ENCODE measurements at places on chromosomes 1 and 21.

DNA sequence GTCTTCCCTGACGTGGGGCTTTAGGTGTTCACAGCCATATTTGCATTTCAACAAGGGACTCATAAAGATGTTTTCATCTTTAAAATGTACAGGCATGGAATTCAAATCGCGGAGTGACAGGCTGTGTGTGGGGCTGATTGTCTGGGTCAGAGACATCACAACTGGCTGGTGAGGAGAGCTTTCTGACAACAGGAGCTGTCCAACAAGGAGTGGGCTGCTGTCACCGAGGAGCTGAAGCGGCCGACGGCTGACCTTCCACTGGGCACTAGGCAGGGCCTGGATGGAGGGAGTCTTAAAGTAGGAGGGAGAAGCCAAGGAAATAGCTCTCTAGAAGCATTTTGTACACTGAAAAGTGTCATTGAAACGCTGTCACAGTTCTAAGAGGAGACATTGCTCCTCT is 30.5 kb upstream of the SCMH1 start:
- DNase-seq: no peak

DNA sequence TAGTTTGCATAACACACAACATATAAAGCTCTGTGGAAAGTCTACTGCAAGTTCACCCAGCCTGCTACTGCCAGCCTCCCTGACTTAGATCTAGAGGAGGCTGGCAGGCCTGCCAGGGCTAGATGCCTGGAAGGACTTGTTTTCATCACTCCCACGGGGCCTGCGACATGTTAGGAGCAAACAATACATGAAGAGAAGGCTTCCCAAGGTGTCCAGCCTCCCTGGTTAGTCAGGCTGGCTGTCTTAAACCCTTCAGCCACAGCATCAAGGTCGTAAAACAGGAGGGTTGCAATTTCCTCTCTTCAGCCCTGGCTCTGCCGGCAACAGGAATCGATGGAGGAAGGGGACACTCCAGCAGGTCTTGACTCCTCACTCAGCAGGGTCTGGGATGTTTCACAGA is 104.5 kb downstream of the NGF start:
- DNase-seq: no peak

DNA sequence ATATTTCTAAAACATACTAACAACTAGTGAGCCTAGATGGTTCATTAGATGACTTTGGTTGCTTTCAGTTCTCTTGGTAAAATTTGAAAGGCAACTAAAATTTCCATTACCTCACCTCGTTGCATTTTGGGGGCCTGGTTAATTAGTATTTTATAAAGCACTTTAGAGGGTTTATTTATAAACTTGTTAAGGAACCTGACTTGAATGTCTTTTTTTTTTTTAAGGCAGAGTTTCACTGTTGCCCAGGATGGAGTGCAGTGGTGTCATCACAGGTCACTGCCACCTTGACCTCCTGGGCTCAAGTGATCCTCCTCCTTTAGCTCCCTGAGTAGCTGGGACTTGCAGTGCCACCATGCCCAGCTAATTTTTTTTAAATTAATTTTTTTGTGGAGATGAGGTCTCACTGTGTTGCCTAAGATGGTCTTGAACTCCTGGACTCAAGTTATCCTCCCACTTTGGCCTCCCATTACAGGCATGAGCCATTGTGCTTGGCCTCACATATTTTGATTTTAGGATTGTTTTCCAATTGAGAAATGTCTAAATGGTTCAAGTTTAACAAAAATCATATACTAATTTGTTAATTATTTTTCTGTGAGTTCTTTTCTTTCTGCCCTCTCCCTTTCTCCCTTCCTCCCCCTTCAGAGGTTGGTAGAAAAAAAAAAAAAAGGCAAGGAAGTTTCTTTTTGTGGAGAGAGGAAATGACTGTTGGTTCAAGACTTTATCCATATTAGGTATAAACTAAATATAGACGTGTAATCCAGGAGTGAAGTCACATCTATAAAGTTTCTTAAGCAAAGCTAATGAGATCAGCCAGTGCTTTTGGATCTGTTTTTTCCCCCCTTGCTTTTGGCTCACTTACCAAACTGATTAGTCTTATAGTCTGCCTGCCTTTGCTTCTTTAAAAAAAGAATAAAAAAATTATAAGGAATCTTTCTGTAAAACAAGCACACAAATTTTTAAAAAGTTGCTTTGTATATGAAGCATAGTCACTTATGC is 24.7 kb downstream of the CLIC4 start:
- peak; percentile 97 for DNase-seq

DNA sequence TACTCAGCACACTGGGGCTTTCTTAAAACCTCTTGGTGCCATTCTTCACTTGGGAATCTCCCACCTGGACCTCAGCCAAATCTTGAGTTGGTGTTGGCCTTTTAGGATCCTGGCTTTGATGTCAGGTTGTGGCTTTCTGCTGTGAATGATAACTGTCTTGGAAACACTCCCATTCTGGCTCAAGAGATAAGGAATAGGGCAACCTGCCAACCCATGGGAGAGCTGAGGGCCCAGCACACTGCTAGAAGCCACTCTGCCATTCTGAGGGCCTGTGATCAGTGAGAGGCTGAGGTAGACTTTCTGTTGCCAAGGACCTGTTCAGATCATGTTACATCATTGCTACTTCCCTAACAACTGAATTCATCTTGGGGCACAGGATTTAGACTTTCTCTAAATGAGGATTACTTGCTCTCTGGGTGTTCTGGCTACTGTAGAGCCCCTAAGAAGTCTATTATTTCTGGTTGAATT is 45.8 kb downstream of the TTC39A start:
- DNase-seq: no peak

GRCh38 chr1:28370239-28371009 is 884 bp downstream of the PHACTR4 start:
- DNase-seq: peak; percentile 67

DNA sequence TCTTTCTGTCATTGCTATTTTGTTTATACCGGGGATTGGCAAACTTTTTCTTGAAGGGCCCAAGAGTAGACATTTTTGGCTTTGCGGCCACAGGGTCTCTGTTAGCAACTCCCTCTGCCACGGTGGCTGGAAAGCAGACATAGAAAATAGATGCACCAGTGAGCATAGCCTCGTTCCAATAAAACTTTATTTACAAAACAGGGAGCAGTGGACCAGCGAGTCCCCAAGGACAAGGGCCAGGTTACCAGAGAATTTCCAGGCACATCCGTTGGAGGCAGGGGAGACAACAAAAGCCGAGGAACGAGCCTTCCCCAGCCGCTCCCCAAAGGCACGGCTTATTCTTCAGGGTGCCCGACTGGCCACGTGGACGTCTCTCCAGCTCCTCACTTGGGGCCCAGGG is 26.5 kb downstream of the FAAP20 start:
- DNase-seq: no peak

GRCh38 chr1:6861075-6861724 is 75.9 kb downstream of the CAMTA1 start:
- no peak for DNase-seq

- no peak for DNase-seq
Observed at GRCh38 chr21:44889625-44890337, 16.3 kb upstream of the PTTG1IP start.

DNA sequence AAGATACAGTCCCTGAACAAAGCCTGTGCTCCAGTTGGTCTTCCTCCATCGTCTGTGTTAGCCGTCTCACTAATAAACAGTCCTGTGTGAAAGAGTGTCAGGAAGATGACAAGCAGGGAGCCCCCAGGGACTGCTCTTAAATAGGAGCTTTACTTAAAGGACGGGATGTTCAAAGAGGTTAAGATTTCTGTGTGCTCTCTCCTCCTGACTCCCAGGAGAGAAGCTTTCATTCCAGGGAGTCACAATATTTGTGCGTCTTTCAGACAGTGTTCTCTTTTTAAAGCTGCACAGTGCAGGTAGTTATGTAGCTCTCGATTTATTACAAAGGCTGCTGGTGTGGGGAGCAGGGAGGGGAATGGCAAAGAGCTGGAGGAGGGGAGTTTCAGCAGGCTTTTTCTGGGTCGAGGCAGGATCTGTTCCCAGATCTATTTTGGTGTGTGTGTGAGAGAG is 43.5 kb downstream of the STYXL2 start:
- peak; percentile 18 for DNase-seq

DNA sequence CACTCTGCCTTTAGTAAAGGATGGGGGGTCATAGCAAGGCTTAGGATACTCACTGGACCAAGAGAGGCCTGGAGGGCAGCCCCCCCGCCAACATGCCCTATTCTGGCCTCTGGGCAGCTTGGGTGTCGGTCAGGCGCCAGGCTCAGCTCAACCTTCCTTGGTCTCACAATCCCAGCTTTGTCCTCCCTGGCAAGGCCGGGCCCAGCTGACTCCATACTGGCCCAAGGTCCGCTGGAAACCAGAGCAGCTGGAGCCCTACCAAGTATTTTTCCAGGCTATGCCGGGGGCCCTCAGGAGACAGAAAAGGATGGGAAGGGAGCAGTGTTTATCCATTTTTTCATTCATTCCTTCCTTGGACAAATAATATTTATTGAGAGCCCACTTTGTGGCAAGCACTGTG is 6.2 kb downstream of the FBXO2 start:
- DNase-seq: no peak

GRCh38 chr1:225454733-225455132 is 26.9 kb upstream of the LBR start:
- peak; percentile 91 for DNase-seq

DNA sequence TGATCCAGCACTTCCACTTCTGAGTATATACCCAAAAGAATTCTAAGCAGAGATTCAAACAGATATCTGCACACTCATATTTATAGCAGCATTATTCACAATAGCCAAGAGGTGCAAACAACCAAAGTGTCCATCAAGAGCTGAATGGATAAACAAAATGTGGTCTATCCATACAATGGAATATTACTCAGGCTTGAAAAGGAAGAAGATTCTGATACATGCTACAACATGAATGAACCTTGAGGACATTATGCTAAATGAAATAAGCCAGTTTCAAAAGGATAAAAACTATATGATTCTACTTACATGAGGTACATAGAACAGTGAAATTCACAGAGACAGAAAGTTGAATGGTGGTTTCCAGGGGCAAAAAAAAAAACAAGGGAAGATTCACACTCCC is 88.9 kb downstream of the CCDC185 start:
- DNase-seq: no peak

DNA sequence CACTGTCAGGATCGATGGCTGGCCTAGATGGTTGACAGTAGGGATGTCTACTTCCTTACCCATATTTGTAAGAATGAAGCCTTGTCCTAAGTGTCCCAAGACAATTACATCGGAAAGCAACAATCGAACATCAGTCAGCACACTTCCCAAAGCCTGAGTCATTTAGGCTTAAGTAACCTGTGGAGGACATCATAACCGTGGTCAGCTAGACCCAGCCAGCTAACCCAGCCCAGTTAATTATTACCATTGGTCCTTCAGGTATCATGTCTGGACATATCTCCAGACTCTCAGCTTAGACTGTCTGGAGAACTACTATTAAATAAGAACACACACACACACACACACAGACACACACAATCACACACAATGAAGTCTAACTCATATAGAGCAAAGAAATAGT is 264.7 kb downstream of the TRABD2B start:
- DNase-seq: no peak

DNA sequence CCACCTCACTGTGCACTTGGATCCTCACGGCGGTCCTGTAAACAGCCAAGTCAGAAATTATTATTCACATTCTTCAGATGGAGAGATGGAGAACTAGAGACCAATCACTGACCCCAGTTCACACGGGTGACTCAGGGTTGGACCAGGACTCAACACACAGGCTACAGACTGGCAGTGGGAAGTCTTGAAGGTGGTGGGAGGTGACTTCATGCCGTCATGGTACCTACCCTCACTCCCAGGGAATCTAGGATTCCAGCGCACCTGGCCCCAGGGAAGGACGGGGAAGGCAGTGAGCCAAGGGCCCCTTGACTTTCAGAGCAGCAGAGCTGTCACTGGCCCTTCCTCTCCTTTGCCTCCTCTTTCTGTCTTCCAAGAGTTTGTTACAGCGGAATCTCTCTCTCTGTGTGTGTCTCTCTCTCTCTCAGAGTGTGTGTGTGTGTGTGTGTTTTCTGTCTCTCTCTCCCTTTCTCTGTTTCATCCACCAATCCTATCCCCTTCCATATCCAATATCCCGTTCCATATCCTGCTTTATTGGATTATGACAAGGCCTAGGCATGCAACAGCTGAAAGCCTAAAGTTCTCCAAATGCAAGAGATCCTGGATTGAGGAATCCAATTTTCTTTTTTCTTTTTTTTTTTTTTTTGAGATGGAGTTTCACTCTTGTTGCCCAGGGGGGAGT is 11.7 kb downstream of the OPTC start:
- no peak for DNase-seq

DNA sequence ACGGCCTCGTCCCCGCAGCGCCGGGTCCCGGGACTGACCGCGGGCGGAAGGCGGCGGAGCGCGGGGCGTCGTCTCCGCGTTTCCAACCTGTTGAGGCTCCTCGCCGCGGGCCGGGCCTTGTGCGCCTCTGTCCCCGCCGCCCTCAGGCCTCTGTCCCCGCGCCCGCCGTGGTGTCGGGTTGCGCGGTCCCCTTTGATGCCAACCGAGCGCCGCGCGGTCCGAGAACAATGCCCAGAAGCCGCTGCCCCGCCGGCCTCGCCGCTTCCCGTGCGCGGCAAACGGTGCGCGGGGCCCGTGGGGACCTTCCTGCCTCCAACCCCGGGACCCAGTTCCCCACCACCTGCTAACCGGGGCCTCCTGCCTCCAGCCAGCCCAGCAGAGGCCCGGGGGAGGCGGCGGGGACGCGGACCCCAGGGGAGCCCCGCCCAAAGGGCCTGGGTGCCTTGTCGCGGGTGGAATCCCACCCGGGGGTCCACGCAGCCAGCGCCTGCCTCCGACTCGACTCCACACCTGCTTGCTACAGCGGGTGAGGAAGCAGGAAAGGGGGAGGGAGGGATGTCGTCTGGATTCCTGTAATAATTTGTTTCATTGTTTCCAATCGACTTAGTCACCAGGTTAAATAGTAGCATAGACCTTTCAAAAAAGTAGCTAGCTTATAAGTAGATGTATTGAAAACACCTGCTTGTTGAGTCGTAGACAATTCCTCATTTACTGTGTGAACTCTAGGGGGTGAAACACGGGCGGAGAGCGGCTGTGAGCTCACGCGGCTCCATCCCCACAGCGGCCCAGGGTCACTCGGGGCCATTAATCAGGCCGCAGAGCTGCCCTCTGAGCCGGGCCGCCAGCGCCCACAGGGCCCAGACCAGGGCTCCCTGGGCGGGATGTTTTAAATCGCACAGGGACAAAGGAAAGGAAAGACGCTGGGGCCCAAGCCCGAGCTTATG is 1.1 kb downstream of the COL18A1 start:
- no peak for DNase-seq
